Activated T-cell treated with anti-CD3 and anti-CD28 coated beads for 1 hour (primary cell): ENCODE measurements at places on chromosomes 16 and 17.

- no peak for DNase-seq
Measured at GRCh38 chr17:79617740-79618382, 7.0 kb upstream of the RBFOX3 start.

GRCh38 chr16:80197741-80198201 is 343.0 kb upstream of the DYNLRB2 start:
- DNase-seq: no peak

GRCh38 chr17:21376081-21376758 is at the start of gene KCNJ12:
KCNJ12 (plus strand) TSS chr17:21376357; CDS start chr17:21415343, 38,986 bp downstream.
- DNase-seq: no peak

DNA sequence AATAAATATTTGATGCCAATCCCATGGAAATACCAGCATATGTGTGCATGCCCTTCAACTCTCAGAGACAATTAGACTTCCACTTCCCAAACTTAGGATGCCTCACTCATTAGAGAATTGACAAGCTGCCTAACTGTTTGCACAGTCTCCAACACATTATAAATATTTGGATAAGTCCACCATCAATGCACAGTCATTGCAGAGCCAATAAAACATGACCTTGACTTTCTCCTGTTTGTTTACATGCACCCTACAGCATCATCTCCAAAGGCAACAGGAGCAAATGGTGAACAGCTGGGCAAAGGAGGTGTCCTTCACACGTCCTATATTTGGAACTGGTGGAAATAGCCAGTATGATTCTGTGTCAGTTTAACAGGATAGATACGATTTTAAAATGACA is 804.4 kb upstream of the RBFOX1 start:
- DNase-seq: no peak

- DNase-seq: no peak
Measured at GRCh38 chr16:10181196-10182162, 749 bp downstream of the GRIN2A start.

DNA sequence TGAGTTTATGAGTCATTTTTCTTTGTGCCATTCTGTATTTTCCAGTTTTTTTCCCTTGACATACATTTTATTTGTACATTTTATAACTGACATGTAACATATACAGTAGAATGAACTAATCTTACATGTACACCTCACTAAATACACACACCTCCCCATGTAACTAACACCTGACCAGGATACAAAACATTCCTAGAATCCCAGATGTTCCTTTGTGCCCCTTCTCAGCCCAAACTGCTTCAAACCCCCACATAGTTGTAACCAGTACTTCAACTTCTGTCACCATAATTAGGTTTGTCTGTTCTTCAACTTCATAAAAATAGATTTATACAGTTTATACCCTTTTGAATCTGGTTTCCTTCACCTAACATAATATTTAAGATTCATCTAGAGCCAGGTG is 73.5 kb downstream of the BRIP1 start:
- DNase-seq: no peak

DNA sequence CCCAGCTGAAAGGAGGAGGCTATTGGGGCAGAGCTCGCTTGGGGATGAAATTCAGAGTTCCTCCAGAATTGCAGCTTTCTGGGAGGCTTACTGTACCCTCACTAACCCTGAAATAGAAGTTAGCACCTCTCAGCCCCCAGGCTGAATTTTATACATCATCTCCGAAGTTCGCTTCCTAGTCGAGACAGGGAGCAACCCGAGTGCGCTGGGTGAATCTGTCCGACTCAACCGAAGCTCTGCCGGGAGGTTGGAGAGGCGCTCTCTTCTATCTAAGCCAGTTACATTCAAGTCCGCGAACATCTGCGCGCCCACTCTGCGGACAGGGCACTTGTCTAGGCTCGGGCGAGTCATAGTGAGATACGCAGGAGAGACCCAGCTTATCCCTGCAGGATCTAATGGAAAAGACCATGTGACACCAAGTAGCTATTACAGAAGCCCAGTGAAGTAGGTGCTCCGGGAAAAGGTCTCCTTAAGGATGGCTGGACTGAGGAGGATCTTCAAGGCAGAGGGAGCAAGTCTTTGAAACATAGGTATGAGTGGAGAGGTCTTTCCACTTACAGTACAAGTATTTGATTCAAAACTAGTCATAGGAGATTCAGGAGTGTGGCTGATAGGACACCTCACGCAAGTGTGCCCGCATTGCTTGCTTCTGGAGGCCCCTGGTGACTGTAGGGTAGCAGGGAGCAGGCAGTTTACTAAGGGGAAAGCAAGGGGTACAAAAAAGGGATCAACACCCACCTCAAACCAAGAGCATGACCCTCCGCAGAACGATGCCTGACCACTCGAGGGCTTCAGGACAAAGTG is 646 bp upstream of the HES7 start:
- DNase-seq: no peak

- no peak for DNase-seq
Measured at GRCh38 chr17:13415871-13416416, 185.8 kb downstream of the HS3ST3A1 start.

- no peak for DNase-seq
Measured at GRCh38 chr16:28981517-28981916, 3.3 kb upstream of the LAT start.

GRCh38 chr16:84593825-84594724 is 23.8 kb downstream of the COTL1 start:
- peak; percentile 57 for DNase-seq

DNA sequence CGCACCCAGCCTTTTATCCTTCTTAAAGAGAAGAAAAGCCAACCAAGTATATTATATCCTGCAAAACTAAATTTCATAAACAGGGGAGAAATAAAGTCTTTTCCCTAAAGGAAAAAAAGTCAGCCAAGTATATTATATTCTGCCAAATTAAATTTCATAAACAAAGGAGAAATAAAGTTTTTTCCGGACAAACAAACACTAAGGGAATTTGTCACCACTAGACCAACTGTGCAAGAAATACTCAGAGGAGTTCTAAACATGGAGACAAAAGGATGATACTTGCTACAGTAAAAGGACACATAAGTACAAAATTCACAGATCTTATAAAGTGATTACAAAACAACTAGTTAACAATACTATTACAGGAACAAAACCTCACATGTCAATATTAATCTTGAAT is 14.4 kb upstream of the CCL18 start:
- DNase-seq: no peak

DNA sequence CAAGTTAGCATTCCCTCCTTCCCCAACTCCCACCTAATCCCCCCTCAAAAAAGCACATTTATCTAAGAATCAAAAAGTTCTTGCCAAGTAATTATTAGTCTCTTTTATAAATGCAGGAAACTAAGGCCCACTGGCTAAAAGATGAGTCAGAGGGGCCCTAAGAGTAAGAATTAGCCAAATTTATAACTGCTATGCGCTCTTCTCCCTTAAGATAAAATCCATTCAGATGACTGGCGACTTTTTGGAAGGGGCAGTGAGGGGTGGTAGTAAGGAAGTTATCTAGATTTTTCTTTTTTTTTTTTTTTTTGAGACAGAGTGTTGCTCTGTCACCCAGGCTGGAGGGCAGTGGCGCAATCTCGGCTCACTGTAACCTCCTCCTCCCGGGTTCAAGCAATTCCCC is 17.1 kb downstream of the ZNF652 start:
- DNase-seq: no peak

- no peak for DNase-seq
Measured at GRCh38 chr16:17273142-17273561, 197.6 kb downstream of the XYLT1 start.

- DNase-seq: no peak
Measured at GRCh38 chr17:41103896-41104295, 1.3 kb upstream of the KRTAP4-9 start.

DNA sequence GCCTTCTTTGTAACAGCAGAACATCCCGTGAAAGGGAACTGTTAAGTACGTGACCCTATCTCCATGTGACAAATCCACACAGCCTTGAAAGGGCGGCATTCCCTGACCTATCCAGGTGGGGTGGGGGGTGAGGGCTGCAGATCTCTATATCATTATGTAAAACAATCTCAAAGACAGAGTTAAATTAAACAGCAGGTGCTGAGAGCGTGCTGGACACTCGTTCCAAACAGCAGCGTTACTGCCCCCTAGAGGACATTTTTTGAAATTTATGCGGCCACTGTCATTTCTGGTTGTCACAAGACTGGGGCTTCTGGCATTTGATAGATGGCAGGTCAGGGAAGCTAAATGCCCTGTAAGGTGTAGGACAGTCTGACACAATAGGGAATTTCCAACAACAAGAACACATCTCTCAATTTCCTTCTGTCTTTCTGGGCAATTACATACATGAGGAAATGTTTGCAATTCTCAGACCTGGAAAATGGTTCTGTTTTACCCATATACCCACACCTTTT is 6.7 kb upstream of the SLC25A39 start:
- peak; percentile 48 for DNase-seq

GRCh38 chr16:52837251-52837650 is 215.4 kb downstream of the CHD9NB start:
- no peak for DNase-seq

DNA sequence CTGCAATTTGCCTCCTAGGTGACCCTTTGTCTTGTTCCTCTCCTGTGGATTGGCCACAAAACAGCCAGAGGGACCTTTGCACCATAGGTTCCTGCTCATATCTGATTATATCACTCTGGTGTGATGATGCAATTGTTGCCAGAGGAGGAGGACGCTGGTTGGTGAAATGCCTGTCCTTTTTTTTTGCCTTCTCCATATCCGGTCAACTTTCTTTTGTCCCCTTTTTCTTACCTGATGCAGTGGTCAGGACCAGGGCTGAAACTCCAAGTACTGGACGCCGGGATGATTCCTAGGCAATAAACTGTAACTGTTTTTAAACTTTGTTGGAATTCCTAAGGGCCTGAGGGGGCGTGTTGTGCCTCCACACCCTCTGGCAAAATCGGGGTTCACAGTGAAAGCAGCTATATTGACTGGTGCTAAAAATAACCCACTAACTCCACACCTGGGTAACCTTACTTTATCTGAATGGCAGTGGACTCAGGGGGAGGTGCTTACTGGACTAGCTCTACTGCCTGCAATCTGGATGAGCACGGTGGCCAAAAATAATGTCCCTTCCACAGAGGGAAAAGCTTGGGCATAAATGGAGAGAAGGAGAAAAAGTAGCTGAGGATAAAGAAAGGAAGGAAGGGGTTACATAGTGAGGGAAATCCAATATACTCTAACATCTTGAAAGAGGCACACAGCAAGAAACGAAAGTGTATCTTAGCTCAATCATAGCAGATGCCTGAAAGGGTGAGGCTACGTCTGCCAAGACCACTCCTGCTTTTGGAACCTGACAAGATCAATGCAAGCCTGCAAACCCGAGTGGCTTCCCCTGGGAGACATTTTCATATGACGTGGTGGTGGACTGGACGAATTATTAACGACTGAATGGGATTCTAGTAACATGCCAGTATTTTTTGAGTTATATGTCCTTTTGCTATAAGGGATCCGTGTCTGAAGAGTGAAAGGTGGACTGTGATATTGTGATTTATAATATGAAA is 28.4 kb upstream of the ZNF423 start:
- no peak for DNase-seq

DNA sequence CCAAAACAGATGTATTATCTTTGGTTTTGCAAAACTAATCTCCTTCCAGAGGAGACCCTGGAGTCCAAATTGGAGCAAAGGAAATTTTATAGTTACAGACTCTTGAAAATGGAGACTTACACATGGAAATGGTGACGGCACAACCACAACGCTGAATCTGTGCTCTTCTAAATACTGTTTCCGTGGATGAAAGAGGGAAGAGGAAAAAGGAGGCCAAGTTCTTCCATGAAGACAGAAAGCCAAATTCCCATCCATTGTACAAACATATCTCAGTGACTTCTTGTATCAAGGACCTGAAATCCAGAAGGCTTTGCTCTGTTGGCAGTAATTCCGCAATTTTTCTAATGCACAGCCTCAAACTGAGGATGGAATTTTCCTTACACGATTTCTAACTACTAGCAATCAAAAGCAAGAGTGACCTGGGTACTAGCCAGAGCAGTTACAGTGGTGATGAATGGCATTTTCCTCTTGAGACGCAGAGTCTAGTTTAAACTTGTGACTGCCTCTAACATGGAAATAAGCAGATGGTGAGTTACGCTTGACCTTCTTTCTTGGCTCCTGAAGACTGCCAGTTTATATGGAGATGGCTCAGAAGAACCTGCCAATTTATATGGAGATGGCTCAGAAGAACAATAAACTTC is 38.5 kb downstream of the VPS53 start:
- DNase-seq: no peak

DNA sequence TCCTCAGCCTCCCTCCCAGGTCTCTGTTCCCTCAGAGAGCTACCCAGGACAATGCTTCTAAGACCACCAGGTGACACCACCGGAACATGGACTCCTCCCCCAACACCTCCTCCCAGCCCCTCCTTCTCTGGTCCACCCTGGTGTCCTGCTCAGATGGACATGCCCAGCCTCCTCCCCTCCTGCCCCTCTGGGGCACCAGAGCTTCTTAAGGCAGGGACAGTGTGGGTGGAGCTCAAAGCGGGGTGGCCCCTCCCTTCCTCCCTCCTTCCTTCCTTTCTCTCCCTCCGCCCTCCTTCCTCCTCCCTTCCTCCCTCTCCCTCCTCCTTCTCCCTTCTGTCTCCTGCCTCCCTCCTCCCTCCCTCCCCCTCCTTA is 22.7 kb downstream of the TRPV3 start:
- DNase-seq: no peak

DNA sequence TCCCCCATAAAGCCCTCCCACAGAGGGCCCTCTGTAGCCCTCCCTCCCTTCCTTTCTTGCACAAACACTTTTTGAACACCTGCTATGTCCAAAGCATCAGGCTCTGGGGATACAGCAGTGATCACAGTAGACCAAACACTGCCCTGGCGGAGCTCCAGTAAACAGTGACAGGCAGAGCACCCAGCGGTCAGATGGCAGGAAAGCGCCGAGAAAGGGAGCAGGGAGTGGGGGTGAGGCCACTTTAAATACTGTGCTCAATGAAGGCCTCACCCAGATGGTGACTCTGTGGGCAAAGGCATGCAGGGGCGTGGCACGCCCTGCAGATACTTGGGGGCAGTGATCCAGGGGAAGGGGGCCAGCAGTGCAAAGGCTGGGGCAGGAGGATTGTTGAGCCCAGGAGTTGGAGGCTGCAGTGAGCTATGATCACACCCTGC is 7.6 kb downstream of the PRR29 start:
- no peak for DNase-seq

GRCh38 chr17:17073581-17074403 is 31.5 kb downstream of the MPRIP start:
- no peak for DNase-seq

GRCh38 chr17:1423456-1424135 is 23.6 kb upstream of the YWHAE start:
- DNase-seq: no peak

- no peak for DNase-seq
Measured at GRCh38 chr16:3655030-3655395, 522 bp downstream of the DNASE1 start.

DNA sequence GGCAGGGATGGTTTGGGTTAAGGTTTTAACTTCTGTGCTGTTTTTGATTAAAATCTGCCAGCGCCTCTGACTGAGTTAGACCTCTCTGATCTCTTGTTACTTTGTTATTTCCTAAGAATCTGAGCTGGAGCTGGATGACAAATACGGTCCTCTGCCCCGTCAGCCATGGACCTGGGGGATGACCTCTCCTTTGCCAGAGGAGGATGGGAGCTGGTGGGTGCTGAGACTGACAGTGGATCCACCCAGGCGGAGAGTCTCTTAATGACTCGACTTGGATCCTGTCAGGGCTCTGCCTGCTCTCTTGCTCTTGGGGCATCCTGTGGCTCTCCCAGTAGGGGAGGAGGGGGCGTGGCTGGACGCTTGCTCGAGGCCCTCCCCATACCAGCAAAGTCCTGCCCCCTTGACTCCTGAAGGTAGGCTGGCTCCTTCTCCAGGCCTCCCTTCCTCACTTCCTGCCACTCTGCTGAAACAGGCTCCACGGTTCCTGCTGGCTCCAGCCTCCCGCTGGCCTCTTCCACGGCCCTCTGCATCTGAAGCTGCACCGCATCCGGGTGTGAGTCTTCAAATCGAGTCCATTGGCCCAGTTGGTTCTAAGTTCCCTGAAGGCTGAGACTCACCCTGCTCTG is 24.8 kb upstream of the MAP3K14 start:
- DNase-seq: no peak
